ENCODE measurements at places on chromosomes 16 and 17. TPM values are rescaled to one million over a fixed set of nuclear protein-coding genes. Genes with fewer than 3 reads are reported as not detected.

- ATAC-seq: no peak
These were observed 16.2 kb upstream of the SEZ6 start for GRCh38 chr17:29022074-29022473.

DNA sequence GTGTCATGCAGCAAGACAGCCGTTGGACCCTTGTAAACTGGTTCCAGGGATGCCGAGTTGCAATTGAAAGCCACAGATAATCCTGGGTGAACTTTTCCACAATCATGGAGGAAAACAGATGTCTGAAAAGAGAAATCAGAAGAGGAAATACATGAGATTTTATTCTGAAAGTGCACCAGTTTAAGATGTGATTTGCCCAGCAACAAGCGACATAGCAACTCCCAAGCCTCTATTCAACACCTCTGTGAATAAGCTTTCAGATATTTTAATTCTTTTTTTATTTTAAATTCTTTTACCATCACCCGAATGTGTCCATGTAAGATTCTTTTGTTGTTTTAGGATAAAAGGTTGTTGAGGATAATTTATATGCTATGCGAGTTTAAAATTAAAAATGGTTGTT, 46.0 kb downstream of the PKD1L3 start:
- ATAC-seq: no peak

DNA sequence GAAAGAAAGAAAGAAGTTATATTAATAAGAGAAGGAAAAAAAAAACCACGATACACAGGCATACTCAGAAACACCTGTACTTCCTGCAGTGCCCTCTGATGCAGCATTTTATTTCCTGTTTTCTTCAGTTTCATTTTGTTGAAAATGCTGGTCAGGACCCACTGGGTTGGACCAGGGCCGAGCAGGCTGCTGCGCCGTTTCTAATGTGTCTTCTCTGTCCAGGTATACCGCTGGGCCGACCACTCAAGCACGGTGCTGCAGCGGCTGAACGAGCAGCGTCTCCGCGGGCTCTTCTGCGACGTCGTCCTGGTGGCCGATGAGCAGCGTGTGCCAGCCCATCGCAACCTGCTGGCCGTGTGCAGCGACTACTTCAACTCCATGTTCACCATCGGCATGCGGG, 8.3 kb downstream of the KLHL36 start:
- ATAC-seq: no peak

- ATAC-seq: no peak
These were observed 2093.4 kb downstream of the TP53TG3F start for GRCh38 chr16:35552763-35553162.

- ATAC-seq: no peak
These were observed 38.9 kb upstream of the SNN start for GRCh38 chr16:11629071-11630030.

GRCh38 chr17:17491031-17491471, 5.1 kb downstream of the RASD1 start:
- no peak for ATAC-seq

GRCh38 chr17:60542071-60542470, 16.0 kb upstream of the APPBP2 start:
- ATAC-seq: no peak

DNA sequence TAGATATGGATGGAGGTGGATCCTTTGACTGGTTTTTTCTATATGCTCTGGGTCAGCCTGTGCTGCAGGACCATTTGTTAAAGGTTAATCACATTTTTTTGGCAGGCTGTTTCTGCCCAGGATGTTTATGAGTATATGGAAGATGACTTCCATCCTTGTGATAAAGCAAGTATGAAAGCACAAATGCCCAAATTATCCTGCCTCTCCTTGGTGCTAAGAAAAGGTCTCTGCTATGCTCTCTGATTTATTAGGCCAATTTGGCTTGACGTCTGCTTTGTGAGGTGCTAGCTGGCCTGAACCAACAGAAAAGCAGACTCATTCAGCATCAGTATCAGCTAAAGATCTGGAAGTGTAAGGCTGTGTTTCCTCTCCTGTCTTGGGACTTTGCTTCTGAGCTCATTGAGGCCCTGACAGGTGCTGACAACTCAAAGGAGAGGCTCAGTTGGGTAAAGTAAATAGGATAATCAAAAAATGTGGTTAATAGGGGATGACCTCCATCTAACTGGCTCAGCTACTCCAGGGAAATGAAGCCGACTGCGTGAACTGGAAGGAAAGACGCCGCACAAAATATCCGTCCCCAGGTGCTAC, 15.2 kb downstream of the ANKRD40 start:
- ATAC-seq: no peak

GRCh38 chr17:74703311-74703710, 9.4 kb downstream of the CD300LF start:
- ATAC-seq: no peak

DNA sequence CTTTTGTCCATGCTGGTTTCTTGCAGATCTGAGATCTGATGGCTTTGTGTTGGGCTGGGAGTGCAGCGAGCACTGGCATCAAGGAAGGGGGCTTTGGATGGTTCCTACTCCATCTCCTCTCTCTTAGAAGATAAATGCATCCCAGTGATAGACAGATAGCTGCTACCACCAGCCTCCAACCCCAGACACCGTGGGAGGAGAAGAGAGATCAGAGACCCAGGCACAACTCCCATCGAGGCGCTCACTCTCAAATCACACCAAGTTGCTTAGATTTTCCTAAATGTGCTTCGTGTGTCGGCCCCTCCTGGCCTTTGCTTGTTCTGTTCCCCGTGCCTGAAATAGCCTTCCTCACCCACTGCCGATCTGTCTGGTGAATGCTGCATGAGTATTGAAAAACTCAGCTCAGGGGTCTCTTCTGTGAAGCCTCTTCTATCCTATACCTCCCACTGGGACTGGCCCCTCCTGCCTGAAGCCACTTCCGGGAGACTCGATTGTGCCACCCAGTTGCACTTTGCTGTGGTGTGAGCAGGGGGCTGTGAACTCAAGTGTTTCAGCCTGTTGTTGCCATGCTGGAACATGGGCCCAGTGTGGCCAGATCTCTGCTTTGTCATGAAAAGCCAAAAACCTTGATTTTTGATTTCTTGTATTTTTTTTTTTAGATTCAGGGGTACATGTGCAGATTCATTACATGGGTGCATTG, 242.7 kb downstream of the GSG1L start:
- no peak for ATAC-seq

DNA sequence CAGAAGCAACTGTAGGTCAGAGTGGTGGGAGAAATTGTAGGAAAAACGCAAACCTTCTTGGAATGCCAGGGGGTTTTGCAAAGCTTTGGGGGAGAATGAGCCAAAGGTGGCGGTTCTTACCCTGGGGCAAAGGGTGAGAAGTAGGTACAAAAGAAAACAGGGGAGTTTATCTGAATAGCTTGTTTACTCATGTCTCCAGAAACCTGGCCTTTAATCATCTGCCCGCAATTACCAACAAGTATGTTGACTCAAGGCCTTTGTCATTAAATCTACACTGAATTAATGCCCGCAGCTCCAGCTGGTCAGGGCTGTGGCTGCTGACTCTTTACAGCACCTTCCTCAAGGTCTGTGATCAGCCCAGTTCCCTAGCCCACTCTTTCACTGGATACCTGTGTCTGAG, 320.1 kb downstream of the CBLN1 start:
- ATAC-seq: no peak

GRCh38 chr17:28725166-28725659, 820 bp downstream of the TLCD1 start:
- ATAC-seq: no peak

- ATAC-seq: no peak
These were observed 60.7 kb upstream of the SREBF1 start for GRCh38 chr17:17897442-17897841.

DNA sequence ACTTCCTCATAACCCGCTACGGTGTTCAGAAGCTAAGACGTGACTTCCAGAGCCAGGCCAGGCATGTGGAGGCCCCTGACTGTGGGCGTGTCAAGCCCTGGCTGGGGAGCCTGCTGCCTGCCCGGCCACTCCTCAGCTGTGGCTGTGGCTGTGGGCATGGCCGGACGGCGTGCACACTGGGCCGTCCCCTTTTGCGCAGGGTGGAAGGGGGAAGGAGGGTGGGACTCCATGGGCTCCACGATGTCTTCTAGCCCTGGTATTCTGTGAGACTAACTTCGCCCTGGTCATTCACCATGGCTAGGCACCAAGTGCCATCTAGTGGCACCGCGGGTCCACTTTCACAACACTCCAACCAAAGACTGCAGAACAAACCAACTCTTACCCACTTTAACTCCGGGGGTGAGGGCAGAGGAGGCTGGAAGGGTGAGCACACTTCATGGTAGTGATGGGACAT, 67.9 kb downstream of the N4BP1 start:
- ATAC-seq: peak; percentile 56

DNA sequence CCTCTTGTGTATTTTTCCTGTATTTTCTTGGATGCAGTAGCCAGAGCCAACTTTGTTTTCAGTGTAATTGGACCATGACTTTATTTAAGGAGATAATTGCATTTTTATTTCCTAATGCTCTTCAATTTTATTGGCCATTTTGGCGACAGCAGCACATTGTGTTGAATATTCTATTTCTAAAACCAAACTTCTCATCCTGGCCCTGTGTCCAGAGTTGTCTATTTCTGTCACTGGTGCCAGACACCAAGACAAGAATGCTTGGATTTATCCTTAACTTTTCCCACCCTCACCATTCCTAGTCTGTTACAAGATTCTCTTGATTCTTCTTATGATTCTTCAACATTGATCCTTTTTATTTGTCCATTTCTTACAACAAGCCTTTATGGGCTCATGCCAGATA, 37.1 kb downstream of the ARHGAP44 start:
- no peak for ATAC-seq

- no peak for ATAC-seq
These were observed 748 bp downstream of the ATF7IP2 start for GRCh38 chr16:10386517-10387100.

The CCL4L2 gene
- not detected for total RNA-seq

The VMO1 gene
- 2.3 TPM for total RNA-seq

The LGALS9B gene
- 14.3 TPM for total RNA-seq

The CIBAR2 gene
- total RNA-seq: not detected

The VPS35L gene
- total RNA-seq: 43.2 TPM

The PLEKHH3 gene
- 49.6 TPM for total RNA-seq

The GAS2L2 gene
- total RNA-seq: not detected

The LRRC36 gene
- not detected for total RNA-seq

The NUDT7 gene
- 7.6 TPM for total RNA-seq

The CCDC102A gene
- 1.4 TPM for total RNA-seq

The CDH8 gene
- 0.48 TPM for total RNA-seq

The FOXJ1 gene
- not detected for total RNA-seq

All from esophagus mucosa (tissue), 1 donor.